NCI-H146 (cell line): ENCODE measurements at places on chromosomes 12 and 14.
A peak's percentile ranks its signal among the peaks of the same experiment; 100 is the strongest.

- DNase-seq = no peak
These were observed 21.0 kb upstream of the RNASE2 start for GRCh38 chr14:20934148-20934762.

DNA sequence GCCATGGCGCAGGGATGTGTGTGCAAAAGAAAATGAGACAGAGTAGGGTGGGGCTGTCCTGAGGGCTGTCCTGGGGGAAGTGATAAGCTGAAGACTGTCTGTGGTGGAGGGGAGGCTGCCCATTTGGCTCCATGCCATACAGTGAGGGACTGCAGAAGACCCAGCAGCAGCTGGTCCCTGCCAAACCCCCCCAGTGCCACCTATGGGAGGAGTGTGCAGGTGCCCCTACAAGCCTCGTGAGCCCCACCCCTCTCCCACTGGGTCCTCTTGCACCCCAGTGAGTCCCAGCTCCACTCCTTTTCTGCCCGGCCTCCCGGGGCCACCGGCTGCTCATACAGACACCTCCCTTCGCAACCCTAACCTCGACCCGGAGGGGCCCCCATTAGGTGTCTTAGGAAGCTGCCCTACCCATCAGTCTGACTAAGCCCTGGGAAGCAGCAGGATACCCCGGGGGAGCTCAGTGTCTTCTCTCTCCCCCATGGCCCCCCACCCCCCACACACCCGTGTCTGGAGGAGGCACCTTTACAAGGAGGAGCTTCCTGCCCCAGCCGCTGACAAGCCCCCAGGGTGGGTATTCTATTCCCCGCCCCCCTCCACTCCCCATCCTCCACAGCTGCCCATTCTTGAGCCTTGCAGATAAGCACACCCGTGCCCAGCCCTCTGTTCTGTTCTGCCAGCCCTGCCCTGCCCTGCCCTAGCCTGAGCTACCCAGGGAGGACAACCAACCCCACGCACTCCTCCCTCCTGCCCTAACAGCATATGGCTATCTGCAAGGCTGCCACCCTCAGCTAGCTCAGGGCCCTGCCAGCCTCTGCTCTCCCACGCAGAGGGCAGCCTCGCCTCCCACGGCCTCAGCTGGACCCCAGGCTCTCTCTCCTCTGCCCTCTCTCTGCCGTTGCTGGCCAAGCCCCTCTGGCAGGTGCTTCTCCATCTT, 41.9 kb downstream of the SLC6A12 start:
- DNase-seq = peak; percentile 63

GRCh38 chr14:28760431-28760996, 6.1 kb upstream of the FOXG1 start:
- DNase-seq = no peak

DNA sequence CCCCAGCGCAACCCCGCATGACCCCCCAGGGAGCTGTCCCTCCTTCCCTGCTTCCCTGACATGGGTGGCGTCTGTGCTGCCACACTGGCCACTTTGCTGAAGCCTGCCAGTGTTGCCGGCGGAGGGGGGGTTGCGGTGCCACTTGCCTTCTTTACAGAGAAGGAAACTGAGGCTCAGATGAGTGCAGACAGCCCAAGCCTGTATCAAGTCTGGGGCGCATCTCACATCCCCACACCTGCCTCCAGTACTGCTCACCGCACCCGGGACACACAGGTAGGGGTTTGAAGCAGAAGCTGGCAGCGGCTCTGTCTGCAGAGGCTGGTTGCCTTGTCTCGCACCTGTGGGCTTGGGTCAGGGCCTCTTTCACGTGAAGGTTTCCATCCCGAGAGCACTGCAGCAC, 104.7 kb upstream of the RTL1 start:
- DNase-seq = no peak

- peak; percentile 34 for DNase-seq
These were observed 2.6 kb downstream of the SIX4 start for GRCh38 chr14:60721326-60722106.

- no peak for DNase-seq
These were observed 1.7 kb upstream of the GPRC5A start for GRCh38 chr12:12889701-12890100.

DNA sequence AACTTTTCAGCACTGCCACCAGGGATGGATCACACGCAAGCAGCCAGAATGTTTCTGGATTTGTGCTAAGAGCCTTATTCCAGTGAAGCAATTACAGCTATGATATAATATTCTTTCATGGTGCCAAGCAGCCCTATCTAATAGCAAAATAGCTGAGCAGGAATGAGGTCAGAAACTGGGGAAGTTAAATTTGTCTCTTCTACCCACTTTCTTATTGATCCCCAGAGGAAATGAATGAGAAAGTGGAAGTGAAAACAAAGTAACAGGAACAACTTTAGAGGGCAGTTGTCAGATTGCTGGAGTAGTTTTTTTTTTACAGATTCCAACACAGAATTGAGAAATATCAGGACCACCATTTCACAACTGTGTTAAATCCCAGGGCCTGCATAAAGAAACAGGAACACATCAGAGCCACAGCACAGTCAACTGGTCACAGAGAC, 44.8 kb downstream of the GCH1 start:
- no peak for DNase-seq

GRCh38 chr12:100447381-100447780, 26.3 kb upstream of the NR1H4 start:
- no peak for DNase-seq
